ENCODE measurements at places on chromosomes 2 and 18.

DNA sequence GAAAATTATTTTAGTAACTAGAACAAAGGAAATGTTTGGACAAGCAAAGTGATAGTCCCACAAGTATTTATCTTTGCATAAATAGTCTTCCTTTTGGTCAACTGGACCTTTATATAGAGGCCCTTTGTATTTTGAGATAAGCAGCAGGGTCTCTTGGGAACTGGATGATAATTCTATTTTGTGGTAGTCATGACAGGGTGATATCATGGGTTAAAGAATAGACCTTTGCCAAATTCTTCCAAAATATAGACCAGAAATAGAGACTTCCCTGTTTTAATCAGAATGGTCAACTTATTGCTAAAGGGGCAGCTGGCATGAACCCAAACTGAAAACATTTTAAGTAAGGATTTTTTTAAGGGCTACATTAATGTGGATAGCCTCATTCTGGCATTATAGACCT is 10.5 kb downstream of the PLEK start:
- no peak for DNase-seq

- DNase-seq, result no peak
Observed at GRCh38 chr2:177327009-177327408, 62.5 kb upstream of the NFE2L2 start.

DNA sequence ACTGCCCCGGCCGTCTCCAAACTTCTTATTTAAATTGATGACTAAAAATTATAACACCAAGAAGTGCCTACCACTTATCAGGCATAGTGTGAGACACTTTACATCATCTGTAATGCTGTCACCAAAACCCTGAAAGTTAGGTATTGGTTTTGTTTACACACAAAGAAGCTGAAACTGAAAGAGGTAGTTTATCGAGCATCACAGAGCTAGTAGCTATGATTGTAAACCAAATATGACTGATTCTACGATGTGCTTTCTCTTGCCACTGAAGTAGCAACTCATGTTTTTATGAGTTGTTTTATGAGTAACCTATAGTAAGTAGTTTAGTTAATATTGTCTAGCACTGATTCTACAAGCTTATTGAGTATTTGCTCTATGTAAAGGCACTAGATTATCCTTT is 31.5 kb downstream of the DYNC1I2 start:
- DNase-seq, result no peak

- DNase-seq, result no peak
Observed at GRCh38 chr18:49472459-49472858, 12.0 kb upstream of the DYM start.

GRCh38 chr2:40210968-40211353 is 240.9 kb downstream of the SLC8A1 start:
- no peak for DNase-seq

GRCh38 chr2:236157815-236158498 is 10.2 kb downstream of the GBX2 start:
- DNase-seq, result no peak

GRCh38 chr18:57918601-57919000 is 115.5 kb upstream of the ATP8B1 start:
- no peak for DNase-seq

DNA sequence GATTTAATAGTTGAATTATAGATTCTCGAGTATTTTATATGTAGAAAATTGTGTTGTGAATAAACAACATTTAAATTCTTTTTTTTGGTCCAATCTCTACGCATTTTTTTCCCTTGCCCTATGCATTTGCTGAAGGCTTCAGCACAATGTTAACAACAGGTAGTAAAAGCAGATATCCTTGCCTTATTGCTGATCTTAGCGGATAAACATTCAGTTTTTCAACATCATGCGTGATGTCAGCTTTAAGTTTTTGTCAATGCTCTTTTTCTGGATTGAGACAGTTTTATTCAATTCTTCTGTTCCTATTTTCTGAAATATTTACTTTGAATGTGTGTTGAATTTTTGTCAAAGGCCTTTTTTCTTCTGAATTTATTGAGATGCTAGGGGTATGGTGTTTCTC is 11.6 kb upstream of the OR6B3 start:
- DNase-seq, result no peak

DNA sequence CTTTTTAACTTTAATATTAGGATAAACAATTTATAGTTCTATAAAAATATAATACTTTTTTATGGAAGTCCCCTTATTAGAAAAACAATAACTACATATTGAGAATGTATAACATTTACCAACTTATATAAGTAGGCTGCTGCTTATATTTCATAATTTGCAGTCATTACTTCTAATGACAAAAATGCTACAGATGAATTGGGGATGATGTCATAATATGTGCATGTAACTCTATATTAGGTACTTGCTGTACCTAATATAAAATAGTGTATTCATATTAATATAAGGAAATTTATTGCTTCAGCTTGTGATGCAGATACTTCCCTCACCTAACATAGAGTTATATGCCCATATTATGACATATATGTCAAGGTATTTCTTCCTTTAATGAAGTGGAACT is 100.7 kb downstream of the GALNT13 start:
- no peak for DNase-seq

DNA sequence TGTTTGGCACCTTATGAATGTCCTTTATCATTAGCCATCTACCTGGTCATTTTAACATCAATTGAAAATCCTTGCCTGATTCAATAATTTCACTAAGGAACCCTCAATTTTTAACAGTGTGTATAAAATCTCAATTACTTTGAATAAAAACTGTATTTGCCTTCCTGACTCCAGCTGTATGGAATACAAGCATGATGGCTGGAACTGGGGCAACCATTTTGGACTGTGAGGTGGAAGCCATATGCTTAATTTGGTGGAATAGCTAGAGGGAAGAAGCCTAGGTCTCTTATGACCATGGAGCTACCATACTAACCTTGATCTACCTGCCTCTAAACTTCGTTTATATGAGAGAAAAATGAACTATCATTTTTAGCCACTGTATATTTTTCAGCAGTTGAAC is 12.5 kb upstream of the RTN4 start:
- DNase-seq, result no peak

DNA sequence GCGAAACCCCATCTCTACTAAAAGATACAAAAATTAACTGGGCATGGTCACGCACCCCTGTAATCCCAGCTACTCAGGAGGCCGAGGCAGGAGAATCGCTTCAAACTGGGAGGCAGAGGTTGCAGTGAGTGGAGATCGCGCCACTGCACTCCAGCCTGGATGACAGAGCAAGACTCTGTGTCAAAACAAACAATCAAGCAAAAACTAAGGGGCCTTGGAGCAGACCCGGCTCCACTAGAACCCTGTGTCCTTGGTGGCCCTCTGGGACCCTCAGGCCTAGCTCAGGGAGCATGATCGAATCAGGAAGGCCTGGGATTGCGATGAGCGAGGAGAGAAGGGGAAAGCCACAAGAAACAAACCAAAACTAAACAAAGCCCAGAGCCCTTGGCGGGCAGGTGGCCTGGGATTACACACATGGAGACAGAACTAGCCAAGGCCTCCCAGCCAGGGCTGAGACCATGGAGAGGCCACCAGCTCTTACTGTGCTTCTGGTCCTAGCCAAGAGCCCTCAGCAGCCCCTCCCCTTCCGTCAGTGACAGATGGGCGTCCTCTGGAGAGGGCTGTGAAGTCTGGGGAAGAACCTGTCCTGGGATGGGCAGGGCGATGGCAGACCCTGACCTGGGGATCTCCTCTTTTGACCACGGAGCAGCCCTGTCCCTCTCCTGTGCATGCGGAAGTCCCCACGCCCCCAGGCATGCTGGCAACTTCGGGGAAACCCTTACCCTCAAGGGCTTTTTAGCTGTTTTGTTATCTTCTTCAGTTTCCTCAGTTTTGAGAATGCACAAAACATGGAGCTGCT is 27.4 kb upstream of the CATIP start:
- no peak for DNase-seq

- DNase-seq, result no peak
Observed at GRCh38 chr2:180695586-180696401, 284.6 kb upstream of the UBE2E3 start.

DNA sequence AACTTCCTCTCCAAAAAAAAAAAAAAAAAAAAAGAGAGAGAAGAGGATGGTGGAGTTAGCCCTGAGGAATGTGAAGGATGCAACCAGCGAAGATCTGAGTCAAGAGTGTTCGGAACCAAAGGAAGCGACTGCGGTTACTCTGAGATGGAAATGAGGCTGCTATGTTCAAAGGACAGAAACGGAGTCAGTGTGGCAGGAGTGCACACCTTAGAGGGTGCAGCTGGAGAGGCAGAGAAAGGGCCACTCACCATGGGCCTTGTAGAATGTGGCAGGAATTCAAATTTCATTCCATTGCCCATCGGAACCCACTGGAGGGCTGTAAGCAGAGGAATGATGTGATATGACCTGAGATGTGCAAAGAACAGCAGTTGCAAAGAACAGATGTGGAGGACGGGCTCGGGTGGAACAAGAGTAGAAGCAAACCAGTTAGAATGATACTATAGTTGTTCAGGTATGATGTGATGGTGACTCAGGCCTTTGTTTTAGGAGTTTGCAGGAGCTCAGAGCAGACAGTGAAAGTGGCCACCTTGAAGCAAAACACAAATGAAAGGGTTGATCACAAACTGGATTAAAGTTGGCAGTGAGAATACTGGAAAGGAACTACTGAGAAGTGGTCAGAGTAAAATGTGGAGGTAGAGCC is 22.6 kb downstream of the ITGA6 start:
- DNase-seq, result no peak

Data from activated CD8-positive, alpha-beta memory T cell treated with anti-CD3 and anti-CD28 coated beads, Interleukin-2, amount 50 U/mL, for 48 hours (primary cell).